ENCODE measurements at places on chromosomes 7 and 10. TPM values are rescaled to one million over a fixed set of nuclear protein-coding genes. Genes with fewer than 3 reads are reported as not detected.

Gene KNDC1
- 32.8 TPM for polyA plus RNA-seq

Gene CTAGE4
- not detected for polyA plus RNA-seq

Gene NUTM2D
- 19.3 TPM for polyA plus RNA-seq

Gene DPYSL4
- 97.6 TPM for polyA plus RNA-seq

Gene ZNF365
- 20.5 TPM for polyA plus RNA-seq

Gene TDRD1
- polyA plus RNA-seq = 0.26 TPM

Data from spinal cord (tissue), 10 donors.